ENCODE measurements at places on chromosomes 2 and 18. TPM values are rescaled to one million over a fixed set of nuclear protein-coding genes. Genes with fewer than 3 reads are reported as not detected.

The CDH19 gene
- under 0.01 TPM for total RNA-seq

The ST6GAL2 gene
- under 0.01 TPM for total RNA-seq

The KCNG2 gene
- total RNA-seq, result not detected

The ACTR2 gene
- 154 TPM for total RNA-seq

The TUBA3E gene
- total RNA-seq, result not detected

The DIPK1C gene
- total RNA-seq, result not detected

The RTN4 gene
- total RNA-seq, result 136 TPM
